ENCODE measurements at places on chromosomes 16 and 17. TPM values are rescaled to one million over a fixed set of nuclear protein-coding genes. Genes with fewer than 3 reads are reported as not detected.

The AKAP1 gene
- total RNA-seq: 145 TPM

GRCh38 chr17:7632492-7632894 lies 2.6 kb downstream of the SHBG start:
- peak; percentile 37 for DNase-seq

DNA sequence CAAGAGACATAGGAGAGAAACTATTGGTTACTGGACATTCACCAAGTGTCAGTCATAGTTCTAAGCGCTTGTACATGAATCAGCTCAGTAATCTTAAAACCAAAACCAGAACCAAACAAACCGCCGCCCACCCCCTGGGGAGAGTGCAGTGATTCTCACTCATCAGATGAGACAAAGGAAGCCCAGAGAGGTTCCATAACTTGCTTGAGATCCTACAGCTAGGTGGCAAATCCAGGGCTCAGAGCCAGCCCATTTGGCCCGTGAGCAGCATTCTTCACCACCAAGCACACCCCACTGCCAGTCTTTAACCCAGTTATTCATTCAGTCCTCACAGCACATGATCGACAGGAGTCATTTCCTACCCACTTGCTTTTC lies 37.2 kb upstream of the RGS9 start:
- DNase-seq: peak; percentile 60

DNA sequence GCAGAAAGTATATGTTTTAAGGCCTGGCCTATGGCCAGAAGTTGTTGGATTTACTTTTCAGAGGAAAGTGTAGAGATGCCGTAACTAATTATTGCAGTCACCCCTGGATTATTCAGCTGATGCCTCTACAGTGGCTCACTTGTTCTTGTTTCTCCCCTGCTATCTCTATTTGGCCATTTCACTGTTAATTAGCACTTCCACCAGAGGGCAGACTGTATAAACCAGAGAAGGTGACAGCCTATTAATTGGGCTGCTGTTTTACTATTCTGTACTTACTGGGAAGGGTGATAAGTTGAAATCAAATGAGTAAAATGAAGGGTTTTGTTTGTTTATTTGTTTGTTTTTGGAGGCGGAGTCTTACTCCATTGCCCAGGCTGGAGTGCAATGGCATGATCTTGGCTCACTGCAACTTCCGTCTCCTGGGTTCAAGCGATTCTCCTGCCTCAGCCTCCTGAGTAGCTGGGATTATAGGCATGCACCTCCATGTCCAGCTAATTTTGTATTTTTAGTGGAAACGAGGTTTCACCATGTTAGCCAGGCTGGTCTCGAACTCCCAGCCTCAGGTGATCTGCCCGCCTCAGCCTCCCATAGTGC lies 66.0 kb downstream of the CDK12 start:
- no peak for DNase-seq

- no peak for DNase-seq
These were observed 16.5 kb downstream of the ZP2 start for GRCh38 chr16:21194771-21195301.

The C16orf54 gene
- 1.6 TPM for total RNA-seq

The FOXN1 gene
- total RNA-seq: 0.64 TPM

- DNase-seq: no peak
These were observed 86.3 kb downstream of the MYH11 start for GRCh38 chr16:15770512-15770911.

DNA sequence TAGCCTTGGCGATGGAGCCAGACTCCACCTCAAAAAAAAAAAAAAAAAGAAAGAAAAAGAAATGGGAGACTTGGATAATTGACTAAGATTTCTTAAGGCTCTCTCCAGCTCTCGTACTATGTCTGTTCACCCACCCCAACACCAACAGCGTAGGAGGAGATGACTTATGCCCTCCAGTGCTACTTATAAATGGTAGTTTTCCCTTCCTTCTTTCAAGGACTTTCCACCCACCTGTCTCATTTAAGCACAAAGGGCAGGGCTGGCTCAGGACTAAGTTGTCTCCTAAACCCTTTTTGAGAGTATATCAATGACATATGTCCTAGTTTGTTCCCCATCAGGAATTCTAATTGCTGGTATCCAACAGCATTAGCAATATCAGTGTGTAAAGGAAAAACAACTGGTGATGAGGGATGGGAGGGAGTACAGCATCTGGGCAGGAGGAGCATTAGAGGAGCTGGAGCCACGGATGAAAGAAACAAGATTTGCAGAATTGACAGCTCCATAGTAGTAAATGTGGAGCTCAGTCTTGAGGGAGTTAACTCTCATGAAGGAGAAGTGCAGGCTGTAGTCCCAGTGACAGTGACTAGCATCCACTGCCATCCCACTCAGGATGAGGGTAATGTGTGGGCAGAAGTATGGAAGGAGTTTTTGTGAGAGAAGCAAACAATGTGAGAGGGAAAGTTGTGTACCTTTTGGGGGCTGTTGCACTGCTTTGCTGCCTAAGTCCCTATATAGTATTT lies 17.2 kb downstream of the UBE2Z start:
- DNase-seq: no peak

DNA sequence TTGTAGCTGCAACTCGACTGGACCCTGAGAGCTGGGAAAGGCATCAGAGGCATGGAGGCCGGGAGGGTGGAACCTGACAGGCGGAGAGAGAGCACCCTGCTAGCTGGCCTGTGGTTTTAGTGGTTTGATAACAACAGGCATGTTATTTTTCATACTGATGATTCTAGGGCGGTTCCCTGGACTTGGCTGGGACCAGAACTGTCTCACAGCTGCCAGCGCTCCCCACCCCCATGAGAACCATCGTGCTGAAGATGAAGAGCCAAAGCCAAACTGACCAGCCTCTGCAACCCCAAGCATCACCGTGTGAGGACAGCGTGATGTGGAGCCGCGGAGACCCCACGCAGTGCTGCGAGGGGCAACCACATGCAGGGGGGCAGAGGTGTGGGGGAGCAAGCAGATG lies 28.5 kb downstream of the MXRA7 start:
- DNase-seq: no peak

The NATD1 gene
- total RNA-seq: 3.1 TPM

The PSMB10 gene
- 114 TPM for total RNA-seq

The KRTAP3-2 gene
- total RNA-seq: not detected

DNA sequence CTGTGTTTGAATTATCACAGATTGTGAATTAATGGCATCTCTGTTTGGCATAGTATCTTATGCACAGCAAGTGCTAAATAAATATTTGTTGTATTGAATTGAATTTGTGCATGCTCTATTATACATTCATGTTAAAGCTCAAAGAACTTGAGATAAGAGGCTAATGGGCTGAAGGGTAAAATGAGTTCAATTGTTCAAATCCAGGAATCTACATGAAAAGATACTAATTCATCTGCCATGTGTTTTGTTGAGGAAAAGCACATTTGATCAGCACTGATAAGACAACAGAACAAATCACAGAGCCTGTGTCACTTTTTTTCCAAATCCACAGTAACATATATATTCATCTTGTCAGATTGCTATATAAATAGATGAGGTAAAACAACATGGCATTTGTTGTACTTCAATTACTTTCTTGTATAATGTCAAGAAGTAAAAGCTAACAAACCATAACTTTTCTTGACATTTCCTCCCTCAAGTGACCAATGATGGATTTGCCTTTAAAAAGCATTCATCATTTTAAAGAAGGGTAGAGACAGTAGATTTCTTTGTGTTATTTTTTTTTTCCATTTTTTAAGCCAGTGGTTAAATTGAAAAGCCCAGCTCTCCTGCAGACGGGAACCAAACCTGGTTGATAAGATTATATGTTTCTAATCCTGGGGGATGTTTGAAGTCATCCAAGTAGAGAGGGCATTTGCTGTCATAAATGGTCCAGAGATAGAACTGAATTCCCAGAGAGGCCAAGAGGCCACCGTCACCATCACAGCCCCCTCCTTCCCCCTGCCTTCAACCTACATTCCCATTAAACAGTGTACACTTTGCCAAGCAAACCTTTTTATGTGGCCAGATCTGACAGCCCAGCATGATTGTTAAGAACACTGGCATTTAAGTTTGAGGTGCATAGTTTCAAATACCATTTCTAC lies 123.0 kb downstream of the CHD9NB start:
- DNase-seq: no peak

The ABCC6 gene
- total RNA-seq: 27.8 TPM

GRCh38 chr16:68994324-68994723 lies 111.1 kb upstream of the HAS3 start:
- DNase-seq: no peak

The TRIM72 gene
- total RNA-seq: not detected

DNA sequence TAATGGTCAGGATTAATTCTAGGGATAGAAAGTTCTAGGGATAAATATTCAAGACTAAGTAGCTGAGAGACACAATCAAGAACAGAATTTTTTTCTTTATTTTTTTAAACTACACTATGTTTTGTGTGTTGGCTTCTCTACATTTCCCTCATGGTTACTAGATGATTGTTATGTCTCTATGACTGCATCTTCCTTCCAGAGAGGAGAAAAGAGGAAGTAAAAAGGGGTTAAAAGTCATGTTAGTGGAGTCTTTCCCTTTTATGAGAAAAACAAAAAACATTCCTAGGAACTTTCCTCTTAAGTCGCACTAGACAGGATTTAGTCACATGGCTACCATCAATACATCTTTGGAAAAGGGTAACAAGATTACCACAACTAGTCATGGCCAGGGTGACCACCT lies 375.0 kb downstream of the KCNJ2 start:
- DNase-seq: no peak

- no peak for DNase-seq
These were observed 28.7 kb upstream of the DNAI2 start for GRCh38 chr17:74245145-74245831.

DNA sequence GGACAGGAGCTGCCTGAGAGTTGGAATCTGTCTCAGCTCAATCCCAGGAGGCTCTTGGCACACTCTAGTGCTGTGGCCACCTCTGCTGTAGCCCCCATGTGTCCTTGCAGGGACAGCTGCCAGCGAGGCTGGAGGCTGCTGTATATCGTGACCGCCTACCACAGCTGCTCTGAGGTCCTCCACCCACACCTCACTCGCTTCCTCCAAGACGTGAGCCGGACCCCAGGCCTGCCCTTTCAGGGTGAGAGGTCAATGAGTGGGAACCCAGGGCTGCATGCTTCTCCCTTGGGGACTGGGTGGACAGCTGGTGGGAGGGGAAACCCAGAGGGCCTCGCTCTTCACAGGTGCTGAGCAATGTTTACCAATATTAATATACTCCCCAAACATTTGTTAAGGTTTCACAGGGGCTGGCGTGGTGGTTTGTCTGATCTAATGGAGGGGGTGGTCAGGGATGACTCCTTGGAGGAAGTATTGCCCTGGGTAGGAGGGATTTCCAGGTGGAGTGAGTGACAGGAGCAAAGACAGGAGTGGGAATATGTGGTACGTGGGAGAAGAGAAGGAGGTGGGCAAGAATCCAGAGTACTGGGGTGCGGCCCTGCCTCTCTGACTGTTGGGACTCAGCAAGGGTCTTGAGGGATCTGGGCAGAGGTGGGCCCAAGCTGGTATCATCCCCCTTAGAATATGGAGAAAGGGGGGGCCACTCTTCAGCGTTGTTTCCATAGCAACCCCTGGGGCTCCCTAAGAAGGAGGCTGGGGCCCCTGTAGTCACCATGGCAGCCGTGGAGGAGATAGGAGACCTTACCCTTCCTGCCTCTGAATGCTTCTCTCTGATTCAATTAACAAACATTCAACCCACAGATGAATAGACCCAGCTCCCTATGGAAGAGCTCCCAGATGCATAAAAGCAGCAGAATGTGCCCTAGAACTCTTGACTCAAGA lies 22.2 kb upstream of the ALKBH5 start:
- no peak for DNase-seq

DNA sequence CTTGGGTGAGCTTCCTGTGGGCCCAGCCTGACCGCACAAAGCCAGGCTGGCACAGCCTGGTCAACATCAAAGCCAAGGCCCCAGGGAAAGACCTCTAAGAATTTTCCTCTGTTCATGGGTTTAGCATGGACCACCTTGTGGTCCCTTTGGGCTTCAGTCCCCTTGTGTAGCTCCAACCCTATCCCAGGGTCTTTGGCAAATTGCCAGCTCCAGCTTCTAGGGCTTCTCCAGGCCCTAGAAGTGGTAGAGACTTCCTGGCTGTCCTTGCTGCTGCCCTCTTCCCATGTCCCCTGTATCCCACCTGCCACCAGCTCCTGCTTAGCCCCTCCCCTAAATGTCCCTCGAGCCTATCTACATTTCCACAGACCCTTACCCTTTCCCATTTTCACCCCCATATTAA lies 9.7 kb upstream of the ITGA3 start:
- DNase-seq: no peak

DNA sequence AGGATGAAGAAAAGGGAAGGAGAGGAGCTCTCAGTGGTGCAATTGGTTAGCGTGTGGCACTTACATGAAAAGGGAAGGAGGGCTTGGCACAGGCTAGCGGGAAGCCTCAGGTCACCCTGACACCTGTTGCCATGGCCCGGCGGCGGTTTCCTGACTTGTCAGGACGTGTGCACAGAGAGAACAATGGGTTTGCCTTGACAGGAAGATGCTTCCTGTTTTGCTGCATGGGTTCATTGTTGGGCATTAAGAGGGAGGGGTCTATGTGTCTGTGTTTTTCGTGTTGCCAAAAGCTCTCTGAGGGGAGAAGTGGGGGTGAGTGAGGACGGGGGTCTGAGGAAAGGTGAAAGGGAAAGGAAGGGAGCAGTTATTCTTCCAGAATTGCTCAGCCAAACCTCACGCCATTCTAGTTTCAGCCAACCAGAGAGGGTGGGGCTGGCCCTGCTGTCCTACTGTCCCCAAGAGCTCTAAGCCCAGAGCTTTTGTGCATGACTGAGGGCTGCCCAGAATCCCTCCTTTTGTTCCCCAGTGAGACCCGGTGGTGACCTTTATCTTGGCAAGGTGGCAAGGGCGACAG lies 17.1 kb upstream of the CCR7 start:
- peak; percentile 57 for DNase-seq

The INCA1 gene
- 1.9 TPM for total RNA-seq

DNA sequence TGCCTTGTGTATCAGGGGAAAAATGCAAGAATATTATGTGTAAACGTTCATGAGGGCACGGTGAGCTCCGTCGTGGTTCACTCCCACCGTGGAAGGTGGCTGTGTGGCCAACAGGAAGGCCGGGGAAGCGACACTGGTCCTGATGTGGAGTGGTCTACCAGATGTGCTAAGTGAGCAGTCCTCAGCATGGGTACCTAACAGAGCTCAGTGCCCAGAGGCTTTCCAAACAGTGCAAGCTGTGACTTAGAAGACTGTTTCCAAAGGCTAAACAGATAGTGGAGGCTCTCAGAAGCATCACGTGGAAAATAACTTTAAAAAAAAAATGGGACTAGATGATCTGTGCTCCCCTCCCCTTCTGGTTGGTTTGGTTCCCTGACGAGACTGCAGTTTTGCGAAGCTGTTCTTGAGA lies 199.3 kb upstream of the CHMP6 start:
- no peak for DNase-seq

The CACNG1 gene
- total RNA-seq: not detected

- peak; percentile 17 for DNase-seq
These were observed 16.7 kb downstream of the IL34 start for GRCh38 chr16:70662991-70663523.

- no peak for DNase-seq
These were observed 79.1 kb downstream of the GRIN2A start for GRCh38 chr16:10103118-10103517.

DNA sequence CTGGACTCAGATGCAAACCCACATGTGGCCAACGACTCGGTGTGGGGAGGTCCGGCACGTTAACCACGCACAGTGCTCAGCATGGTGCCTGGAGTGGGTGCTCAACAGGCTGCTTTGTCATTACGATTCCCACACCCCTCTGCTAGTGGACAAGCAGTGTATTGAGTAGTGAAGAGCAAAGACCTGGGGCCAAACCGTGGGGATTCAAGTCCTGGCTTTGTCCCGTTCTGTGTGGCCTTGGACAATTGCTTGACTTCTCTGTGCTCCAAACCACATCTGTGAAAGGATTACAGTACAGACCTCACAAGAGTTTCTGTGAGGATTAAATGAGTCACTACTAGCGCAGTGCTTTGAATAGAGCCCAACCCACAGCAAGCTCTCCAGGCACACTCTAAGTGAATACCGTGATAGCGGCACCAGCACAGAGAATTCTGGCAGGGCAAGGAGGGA lies 33.8 kb downstream of the TRPV2 start:
- no peak for DNase-seq
